ENCODE measurements at places on chromosomes 2 and 18.
A peak's percentile ranks its signal among the peaks of the same experiment; 100 is the strongest.

GRCh38 chr18:62637807-62638687, 77.3 kb upstream of the PHLPP1 start:
- no peak for DNase-seq

- DNase-seq: no peak
Observed at GRCh38 chr2:63580651-63581297, 7.5 kb downstream of the WDPCP start.

GRCh38 chr2:226977775-226978190, 141.9 kb downstream of the RHBDD1 start:
- peak; percentile 82 for DNase-seq

DNA sequence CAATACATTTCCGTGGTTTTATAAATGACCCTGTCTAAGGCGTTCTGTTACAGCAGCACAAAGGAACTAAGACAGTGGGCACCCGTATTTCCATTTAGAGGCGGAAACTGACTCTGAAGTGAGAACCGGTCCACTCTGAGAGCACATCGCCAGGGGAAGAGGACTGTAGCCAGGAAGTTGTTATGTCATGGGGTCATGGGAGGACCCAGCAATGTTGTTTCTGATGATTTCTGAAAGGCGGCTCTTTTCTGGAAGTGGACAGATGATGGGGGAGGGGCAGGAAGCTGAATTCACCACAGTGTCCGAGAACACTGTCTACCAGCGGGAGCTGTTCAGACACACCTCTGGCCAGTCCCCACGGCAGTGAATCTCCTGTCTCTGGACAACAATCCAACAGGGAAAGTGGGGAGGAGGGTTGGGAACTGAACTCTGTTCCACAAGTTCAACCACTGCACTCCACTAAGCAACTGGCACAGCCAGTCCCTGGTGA, 2.1 kb upstream of the LRRFIP1 start:
- no peak for DNase-seq

- DNase-seq: no peak
Observed at GRCh38 chr2:215717501-215718381, 281.9 kb upstream of the FN1 start.

- DNase-seq: peak; percentile 54
Observed at GRCh38 chr18:44079606-44080005, 601.1 kb upstream of the SETBP1 start.

DNA sequence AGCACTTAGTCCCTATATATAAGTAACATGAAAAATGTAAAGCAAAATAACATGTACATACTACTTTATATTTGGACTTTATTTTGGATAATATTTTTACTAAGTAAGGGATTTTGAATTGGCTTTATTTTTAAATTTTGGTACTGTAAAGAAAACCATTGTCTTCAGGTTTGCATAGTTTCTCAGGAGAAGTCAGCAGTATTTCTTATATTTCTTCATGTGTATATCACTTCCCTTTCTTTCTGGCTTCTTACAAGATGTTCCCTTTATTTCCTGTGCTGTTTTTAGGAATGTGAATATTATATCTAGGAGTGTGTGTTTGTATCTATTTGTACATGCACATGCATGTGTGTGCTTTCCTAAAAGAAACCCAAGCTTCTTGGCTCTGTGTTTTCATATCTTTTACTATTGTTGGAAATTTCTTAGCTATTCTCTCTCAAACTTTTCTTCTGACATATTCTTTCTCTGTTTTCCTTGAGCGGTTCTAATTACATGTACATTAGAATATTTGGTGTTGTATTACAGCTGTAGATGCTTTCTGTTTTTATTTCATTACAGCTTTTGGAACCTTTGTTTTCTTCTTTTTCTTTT, 1549.7 kb upstream of the ACVR2A start:
- no peak for DNase-seq

DNA sequence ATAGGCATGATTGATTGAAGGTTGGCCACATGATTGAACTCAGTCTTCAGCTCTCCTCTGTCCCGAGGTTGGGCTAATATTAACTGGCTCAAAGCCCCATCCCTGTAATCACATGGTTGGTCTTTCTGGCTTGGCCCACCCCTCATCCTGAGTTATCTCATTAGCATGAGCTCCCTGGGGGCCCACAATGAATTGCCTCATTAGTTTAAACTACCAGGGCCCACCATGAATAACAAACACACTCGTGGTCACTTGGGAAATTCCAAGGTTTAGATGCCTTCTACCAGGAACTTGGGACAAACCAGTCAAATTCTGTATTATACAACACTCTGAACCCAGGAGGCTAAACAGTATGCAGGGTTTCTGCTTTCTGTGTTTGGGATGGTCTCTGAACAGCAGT, 121.7 kb upstream of the B3GNT2 start:
- DNase-seq: no peak

GRCh38 chr18:39340418-39340817, 1774.8 kb upstream of the CELF4 start:
- DNase-seq: no peak

DNA sequence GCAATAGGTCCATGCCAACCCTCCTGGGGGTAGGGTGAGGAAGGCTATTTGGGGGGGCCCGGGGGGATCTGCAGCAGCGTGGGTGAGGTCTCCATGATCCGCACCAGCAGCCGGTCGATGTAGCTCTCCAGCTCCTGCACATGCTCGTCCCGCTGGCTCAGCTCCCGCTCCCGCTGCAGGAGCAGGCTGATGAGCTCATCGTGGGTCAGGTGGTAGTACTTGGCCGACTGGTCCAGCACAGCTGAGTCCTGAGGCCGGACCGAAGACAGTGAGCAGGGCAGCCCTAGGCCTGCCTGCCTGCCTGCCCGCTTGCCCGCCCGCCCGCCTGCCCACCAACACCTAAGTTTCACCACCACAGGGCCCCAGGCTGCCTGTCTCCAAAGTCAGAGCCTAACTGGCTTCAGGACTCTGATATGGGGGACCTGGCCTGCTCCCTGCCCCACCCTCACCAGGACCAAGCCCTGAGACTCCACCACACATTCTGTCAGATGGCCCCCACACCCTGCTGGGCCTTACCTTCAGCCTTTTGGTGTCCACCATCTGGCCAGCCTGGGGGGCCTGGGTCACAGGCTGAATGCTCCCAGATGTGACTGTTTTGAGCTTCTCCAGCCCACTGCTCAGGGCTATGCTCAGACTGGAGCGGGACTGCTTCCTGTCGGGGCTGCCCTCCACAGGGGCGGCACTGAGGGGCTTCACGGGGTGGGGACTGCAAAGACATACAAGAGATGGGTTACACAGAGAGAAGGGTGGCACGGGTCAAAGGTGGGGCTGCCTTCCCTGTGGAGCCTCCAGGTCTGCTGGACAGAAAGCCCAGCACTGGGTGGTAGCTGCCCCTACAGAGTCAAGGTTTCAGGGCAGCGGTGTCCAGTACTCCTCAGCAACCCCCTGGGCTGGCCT, 4.2 kb upstream of the SFXN5 start:
- no peak for DNase-seq

GRCh38 chr18:59763541-59764136, 66.4 kb upstream of the CCBE1 start:
- no peak for DNase-seq

DNA sequence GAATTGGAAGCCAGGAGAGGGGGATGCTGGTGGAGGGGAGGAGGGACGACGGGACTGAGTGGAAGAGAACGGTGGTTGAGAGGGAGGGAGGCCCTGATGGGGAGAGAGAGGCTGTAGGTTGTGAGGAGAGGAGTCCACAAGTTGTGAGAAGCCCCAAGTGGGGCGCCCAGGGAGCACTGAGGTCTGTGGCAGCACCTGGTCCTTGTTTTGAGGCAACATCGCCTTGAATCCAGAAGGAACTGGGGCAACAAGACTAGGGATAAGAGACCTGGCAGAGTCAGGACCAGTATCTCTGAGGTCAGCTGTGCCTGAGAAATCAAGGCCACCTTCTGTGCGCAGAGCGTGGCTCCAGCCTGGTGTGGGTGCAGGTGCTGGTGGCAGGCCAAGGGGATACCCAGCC, 1.1 kb downstream of the PRR30 start:
- no peak for DNase-seq

DNA sequence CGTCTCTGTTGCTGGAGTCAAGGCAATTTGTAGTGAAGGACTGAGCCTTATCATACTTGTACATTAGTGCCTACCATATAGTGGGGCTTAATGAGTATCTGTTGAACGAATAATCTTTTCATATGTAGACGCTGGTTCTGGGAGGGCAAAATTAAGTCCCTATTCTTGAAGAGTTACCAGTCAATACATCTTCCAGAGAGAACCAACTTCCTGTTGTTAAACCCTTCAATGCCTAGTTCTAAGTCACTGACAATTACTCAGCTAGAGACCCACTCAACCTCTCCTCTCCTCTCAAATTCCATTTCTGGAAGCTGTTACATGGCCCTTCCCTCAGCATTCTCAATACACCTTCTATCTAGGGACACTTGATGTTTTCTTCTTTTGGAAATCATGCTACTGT, 1.1 kb upstream of the MOB4 start:
- no peak for DNase-seq

DNA sequence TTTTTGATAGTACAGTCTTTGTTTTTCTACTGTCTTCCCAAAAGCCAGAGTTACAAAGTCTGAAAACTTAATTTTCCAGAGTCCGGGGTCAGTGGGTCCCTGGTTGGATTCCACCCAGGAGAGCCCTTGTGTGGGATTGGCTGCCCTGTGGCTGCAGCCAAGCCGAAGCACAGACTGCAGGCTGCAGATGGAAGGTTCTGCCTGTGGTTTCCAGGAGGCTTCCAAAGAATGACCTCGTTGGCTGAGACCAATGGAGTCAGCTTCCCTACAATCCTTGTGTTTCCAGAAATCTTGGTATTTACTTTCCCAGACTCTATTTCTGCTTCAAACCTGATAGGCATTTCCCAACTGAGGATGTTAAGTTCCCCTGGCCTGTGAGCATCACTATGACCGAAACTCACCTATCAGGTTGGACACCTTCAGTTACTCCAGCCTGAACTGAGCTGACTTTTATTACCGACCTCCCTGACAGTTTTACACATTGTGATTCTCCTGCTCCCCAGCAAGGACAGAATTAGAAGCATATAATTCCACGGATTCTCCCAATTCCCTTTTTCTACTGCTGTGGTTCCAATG, 117.5 kb upstream of the CCDC68 start:
- DNase-seq: no peak

- DNase-seq: no peak
Observed at GRCh38 chr2:150023044-150023443, 435.5 kb upstream of the MMADHC start.

GRCh38 chr2:8643996-8644356, 37.9 kb upstream of the ID2 start:
- no peak for DNase-seq

DNA sequence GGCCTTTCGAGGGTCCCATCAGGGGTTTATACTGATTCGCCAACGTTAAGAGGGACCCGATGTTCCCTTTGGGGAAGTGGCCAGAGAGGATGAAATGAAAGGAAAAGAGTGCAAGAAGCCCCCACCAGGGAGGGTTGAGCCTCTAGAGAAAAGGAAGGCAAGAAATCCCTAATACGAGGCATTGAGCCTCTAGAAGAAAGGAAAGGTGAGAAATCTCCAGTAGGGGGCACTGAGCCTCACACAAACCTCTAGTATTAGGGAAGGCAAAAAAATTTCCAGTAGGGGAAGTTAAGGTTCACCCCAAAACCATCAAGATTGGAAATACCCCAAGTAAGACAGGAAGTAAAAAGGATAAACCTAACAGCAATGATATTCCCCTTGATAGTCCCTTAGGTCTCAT, 9.8 kb upstream of the SAP130 start:
- no peak for DNase-seq

DNA sequence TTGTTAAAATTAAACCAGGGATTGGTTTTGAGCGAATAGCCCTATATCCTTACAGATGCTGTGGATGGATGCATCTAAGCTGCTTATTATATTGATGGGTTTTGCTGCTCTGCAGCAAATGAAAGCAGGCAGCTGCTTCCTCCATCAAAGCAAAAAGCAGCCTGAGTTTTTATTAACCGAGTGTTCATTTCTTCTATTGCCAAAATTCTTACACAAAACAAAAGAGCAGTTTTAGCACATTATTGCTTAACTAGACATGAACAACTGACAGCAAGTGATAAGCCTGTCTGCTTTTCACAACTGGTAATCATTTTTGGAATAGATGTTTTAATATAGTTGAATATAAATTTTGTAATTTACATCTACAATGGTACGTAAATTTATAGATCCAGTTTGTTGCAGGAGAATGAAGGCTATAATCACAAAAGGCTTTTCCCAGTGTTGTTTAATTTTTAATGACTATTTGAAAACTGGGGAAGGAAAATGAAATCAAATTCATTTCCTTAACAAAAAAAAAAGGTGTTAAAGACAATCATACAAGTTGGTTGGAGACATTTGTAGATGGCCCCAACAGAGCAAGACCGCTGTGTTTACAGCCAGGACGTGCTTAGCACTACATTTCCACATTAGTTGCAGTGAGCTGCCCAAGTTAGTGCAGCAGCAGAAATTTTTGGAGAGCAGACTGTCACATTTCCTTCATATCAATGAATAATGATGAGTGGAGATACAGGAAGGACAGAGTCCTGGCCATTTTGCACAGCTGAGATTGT, 253.6 kb upstream of the SIX3 start:
- no peak for DNase-seq

- no peak for DNase-seq
Observed at GRCh38 chr2:145302886-145303285, 783.0 kb upstream of the ZEB2 start.

- no peak for DNase-seq
Observed at GRCh38 chr2:100411841-100412292, 5.6 kb downstream of the CHST10 start.

- peak; percentile 81 for DNase-seq
Observed at GRCh38 chr2:69200107-69200520, 186.9 kb downstream of the GFPT1 start.

DNA sequence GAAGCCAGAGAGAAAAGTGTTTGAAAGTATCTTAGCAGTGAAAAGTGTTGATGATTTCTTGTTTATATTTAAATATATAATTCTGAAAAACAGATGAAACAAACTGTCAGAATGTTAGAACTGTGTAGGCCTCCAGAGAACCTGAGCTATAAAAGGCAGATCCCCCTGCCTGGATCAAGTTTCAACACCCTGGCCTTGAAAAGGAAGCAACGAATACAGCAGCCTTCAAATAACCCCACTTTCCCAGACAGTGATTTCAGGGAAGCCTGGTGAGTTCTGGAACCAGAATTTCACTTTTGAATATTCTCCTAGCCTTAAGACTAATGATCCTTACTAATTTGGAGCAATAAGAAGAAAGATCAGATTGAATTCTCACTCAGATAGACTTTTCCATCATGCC, 13.3 kb upstream of the TRIM43 start:
- no peak for DNase-seq

DNA sequence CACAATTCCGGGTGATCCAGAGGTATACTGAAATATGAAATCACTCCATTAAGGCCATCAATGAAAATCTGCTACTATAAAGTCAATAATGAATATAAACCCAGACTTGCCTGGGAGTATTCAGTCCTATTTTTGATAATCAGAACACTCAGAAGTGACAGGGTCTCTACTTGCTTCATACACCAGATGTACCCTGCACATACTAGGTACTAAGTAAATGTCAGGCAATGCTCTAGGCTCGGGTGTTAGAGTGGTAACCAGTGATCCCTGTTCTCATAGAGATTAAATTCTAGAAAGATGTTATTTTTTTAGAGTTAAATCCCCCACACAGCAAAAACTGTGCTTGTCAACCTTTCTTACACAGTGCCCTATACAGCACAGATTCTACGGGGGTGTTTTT, 12.3 kb downstream of the STAT1 start:
- no peak for DNase-seq

- DNase-seq: no peak
Observed at GRCh38 chr2:8278709-8279354, 403.0 kb upstream of the ID2 start.

GRCh38 chr2:238722883-238723282, 125.0 kb upstream of the TWIST2 start:
- DNase-seq: no peak
